Anterior cingulate cortex (tissue), 58 donors: ENCODE measurements at places on chromosomes 13 and 19.

DNA sequence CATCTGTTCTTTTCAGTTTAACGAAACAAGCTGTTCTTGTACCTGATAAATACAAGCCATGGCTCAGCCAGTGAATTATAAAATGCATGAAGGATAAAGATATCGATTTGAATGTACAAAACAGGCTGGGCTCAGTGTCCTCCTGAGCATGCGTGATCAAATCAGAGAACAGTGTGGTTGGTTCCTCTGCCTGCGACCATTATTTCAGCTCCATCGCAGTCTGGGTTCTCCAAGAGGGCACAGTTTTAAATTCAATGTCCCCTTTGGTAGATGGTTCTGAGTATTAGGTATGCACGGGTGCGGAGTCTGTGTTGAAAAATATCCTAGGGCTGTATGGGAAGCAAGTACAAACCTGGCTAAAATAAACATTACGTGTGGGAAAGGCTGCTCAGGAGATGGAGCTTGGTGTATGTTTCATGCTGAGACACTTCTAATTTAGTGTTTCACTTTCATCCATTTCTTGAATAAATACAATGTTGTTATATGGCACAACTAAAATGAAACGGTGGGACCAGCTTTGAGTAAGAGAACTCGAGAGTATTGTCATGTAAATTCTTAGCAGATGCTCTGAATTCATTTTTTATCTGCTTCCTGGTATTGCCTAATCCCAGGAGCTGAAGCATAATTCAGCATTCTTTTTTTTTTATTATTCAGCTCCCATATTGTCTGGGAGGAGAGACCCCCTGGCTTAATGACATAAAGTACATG lies 458.7 kb downstream of the MYO16 start:
- DNase-seq, result no peak

DNA sequence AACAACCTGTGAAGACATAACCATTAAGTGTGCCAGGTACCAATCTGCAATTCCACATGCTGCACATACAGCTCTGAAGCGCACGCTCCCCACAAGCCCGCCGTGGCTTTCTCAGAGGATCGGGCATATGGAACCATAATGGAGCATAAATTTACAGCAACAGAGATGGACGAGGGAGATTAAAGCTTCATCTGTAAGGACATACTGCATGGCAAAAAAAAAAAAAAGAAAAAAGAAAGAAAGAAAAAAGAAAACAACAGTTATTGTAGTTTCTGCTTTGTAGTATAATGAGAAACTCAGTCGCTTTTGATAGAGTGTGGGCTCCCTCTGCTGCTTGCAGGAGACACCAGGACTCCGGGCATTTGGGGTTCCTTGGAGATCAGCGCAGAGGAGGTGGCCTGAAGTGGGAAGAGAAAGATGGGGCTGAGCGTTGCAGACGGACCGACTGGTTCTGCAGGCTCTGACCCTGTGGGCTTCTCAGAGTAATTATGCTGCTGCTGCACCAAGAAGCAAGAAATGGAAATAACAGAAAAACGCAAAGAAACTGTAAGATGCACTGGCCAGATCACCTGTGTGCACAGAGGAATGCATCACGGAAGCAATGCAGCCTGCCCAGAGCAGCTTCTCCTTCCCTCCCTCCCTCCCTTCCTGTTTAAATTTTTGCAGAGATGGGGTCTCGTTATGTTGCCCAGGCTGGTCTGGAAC lies 10.8 kb upstream of the PDCD5 start:
- no peak for DNase-seq

- DNase-seq, result no peak
Observed at GRCh38 chr19:18489627-18490184, 32.2 kb downstream of the ELL start.

DNA sequence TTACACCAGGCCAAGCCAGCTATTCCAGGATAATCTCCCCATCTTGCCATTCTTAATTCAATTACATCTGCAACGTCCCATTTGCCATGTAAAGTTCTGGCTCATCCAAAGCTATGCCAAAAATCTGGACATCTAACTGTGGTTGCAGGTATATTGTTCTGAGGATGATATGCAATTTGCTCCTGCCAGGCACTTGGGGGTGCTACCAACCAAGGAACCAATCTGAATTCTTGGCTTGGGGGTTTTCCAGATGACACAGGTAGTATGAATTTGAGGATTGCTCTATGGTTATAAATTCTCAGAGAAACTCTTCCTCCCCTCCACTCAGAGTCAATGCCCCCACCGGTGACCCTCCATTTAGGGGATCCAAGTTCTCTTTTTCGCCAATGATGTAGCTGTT lies 33.0 kb downstream of the CRYL1 start:
- no peak for DNase-seq

- DNase-seq, result peak; percentile 4
Observed at GRCh38 chr13:41312176-41312500, 1.1 kb downstream of the NAA16 start.

DNA sequence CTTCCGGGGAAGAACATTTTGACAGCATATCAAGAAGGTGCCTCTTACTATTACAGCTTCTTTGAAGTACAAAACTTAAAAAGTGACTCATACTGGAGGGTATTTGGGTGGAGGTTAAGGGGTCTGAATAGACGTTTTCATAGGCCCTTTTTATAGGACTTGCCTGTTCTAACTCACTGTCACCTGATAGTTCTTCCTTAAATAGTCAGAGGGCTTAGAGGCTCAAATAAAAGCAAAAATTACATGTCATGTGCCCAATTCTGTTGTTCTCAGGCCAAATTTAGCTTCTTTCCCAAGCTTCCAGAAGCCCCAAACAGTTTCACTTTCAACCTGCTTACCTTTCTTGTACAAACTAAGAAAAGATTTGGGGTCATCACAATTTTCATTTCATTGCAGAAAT lies 16.1 kb upstream of the SLC46A3 start:
- DNase-seq, result no peak

DNA sequence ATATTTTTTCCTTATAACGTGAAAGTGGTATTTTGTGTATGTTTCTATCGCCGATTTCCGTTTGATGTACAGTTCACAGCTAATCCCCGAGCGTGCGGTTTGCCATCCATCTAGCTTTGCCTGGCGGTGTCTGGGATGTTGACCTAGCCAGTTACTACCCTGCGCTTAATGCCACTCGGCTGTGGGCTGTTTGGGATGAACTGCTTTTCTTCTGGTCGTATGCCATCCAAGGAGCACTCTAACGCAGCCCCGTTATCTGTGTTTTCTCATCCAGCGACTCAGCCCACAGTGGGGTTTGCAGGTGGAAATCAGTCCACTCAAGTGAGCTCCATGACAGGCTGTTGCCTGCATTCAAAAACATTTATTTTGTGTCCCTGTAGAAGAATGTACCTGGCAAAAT lies 512.3 kb downstream of the MYO16 start:
- DNase-seq, result no peak
